ENCODE measurements at places on chromosomes 5 and 9.

DNA sequence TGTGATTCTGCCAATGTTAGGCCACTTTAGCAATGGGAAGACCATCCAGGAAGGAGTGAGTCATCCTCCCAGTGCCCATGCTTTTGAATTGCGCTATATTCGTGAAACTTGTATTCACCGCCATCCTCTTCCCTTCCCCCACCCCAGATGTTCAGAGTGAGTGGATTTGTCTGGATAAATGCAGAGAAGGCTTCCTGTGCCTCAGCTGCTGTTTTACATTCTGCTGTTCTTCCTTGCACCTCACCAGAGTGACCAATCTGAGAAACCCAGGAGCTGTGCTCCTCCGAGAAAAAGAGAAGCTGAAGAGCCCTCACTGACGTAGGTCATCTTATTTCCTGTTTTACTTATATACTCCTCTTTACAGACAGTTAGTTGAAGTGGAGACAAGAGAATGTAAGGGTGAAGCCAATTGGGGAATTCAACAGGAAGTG, 24.6 kb upstream of the SVEP1 start:
- DNase-seq = peak; percentile 34

DNA sequence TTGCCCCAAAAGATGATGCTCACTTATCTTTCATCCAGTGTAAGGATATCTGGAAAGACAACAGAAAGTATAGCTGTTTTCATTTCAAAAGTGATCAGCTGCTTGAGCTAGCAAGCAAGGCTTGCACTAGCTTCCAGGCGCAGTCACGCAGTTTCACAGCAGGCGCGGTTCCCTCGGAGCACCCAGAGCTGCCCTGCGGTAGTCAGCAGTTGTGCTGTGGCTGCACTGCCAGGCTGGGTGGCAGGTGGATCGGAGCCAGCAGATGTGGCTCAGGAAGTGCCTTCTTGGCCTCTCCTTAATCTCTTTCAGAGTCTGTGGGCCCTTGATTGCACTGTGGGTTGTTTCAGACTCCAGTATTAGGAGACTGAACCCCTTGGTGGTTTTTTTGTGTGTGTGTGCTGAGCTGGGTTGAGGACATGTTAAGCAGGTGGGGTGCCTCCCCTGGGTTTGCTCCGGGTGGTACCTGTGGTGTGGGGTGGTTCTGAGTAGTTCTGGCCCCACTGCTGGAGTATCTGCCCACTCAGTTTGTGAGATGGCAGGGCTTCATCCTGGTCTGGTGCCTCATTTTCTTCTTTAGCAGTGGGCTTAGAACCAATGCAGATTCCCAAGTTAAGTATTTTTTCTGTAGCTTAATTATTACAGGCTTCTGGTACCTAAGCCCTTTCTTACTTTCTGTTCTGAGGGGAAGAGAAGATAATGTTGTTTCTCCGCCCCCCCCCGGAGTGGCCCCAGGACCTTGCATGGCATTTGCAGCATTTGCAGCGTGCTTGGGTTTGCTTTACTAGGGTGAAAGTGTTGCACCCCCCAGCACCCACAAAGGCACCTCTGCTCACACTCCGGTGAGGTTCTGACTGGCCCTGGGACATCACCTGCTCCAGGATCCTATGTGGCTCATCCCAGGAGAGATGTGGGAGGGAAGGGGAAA, 16.4 kb downstream of the TENT4A start:
- no peak for DNase-seq

- no peak for DNase-seq
These were observed 1.3 kb downstream of the DNAI1 start for GRCh38 chr9:34459941-34460340.

- no peak for DNase-seq
These were observed 66.5 kb upstream of the RXRA start for GRCh38 chr9:134259708-134260107.

DNA sequence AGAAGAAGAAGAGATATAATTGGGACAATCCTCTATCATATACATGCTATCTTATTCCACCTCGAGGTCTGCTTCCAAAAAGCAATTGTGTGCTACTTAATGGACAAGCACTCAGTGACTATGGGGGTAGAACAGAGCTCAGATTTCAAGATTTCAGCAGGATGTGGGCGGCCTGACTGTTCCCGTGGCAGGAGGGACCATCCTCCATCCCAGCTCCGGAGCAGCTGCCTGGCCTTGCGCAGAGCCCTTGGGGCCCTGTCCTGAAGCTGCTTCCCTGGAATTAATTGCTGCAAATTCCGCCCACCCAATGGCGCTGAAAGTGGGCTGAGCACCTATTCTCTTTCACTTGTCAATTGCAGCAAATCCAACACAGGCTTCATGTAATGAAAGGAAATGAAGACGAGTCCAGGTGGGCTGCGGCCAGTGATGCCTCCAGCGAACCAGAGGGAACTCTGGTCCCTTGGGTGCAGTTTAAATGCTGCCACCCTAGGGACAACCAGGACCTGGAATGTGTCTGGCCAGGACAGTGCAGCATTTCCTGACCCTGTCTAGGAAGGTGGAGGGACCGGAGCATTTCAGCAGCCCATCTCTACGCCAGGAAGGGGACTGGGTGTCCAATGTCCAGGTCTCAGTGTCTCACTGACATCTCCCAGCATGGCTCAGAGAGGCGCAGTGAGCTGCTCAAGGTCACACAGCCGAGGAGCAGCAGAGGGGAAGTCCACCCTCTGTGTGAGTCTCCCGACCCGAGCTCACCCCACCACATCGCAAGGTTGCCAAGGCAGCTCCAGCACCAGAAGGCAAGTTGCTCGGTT, 50.5 kb upstream of the FCN1 start:
- DNase-seq = no peak

DNA sequence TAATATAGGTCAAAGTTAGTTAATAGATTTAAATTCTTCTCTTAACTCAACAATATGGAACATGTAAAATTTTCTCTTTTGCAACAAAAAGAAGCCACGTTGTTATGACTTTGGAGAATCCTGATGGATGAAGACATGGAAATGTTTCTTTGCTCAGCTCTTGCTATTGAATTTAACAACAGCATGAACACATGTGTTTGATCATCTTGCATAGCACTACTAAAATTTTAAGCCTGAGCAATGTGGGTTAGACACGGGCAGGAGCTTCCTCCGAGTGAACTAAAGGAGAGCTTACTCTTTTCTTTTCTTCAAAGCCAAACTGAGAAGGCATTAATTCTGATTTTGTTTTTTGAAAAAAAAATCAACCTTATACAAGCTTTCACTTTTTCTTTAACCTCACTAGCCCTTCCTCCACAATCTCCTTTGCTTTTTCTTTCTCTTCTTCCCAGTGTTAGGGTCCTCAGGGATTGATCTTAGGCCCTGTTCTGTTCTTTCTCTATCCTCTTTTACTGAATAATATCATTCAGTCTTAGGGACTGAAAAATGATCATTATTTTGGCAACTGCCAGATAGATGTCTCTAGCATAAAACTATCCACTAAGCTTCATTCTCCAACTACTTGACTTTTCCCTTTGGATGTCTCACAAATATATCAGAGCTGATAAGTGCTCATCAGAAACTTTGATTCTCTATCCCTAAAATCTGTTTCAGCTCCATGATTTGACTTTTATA, 36.9 kb downstream of the ADAMTS19 start:
- DNase-seq = no peak

DNA sequence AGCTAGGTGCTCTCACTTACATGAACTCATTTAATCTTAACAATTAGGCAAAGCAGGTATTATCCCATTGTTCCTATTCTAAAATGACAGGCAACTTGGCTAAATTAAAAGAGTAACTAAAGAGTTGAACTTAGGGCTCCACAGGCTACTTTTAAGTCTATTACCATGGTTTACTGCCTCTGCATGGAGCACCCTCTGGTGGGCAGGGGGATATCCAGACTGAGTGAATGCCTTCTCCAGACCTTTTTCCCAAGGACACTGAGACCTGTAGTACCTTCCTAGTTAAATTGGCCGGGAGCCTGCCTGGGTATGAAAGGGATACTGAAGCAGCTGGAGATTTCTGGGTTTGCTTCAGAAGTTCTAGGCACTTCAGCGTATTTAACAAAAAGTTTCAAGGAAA, 238.1 kb downstream of the ELAVL2 start:
- no peak for DNase-seq

- DNase-seq = no peak
These were observed 11.8 kb downstream of the TBC1D13 start for GRCh38 chr9:128798896-128799295.

- DNase-seq = no peak
These were observed 14.4 kb upstream of the TGFBR1 start for GRCh38 chr9:99090336-99091130.

GRCh38 chr5:56412601-56413379, 179.7 kb upstream of the ANKRD55 start:
- DNase-seq = no peak

GRCh38 chr5:117859176-117859575, 1129.2 kb downstream of the DTWD2 start:
- DNase-seq = no peak

DNA sequence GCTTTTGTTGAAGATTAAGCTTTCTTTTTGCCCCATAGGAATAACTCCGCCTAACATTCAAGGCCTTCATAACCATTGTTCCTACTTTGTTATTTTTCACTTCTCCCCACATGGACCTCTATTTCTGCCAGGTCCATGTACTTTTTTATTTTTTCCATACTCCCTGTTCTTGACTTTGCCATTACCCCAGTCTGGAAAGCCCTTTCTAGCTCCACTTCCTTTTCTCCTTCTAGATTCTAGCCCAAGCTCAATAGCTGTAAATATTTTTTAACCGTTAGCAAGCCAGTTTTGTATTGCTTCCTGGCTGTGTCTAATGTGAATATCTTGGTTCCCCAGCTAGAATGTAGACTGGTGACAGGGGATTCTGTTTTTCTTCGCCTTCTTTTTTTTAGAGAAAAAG, 26.1 kb downstream of the NCBP1 start:
- DNase-seq = no peak

DNA sequence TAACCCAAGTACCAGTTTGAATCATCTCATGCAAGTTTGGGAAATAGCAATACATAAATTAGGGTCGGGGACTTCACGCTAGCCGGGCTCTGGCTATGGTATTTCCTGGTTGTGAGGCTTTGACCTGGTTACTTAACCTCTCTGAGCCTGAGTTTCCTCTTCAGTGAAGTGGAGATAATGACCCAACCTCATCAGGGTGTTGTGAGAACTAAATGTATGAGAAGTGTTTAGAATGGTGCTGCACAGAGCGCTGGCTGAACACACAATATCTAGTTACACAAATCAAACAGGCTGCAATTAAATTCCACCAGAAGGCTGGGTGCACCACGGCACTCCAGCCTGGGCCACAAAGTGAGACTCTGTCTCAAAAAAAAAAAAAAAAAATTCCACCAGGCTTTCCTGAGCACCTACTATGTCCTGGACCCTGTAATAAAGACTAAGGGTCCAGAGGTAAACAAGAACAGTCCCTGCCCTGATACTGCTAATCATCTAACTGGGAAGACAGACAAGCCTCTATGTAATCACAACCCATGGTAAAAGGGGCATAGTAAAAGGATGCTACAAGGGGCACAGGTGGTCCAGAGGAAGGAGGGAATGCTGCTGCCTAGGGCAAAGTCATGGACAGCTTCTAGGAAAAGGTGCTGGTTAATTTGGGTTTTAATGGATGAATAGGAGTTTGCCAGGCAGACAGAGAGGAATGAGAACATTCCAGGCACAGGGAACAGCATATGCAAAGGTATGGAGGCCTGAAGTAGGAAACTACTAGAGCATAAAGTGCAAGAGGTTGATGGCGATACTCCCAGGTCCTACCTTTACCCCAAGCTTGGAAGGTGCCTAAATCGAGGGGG, 27.7 kb downstream of the DUSP1 start:
- DNase-seq = no peak

DNA sequence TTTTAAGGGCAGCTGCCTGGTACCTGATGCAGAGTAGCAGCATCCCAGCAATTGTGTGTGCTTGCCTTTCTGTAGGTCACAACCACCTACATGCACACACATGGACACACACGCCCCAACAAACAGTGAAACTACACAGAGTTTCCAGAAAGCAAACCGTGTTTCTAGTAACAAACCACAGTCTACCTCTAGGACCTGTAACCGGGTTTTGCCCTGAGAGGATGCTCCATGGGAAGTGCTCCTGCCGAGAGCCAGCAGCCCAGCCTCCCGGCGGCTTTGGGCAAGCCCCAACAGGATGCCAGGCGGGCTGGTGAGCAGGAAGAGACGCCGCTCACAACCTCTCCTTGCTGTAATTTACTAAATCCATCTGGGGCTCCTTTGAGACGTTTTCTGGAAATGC, 4.1 kb upstream of the TCF7 start:
- no peak for DNase-seq

- no peak for DNase-seq
These were observed 463.6 kb downstream of the SPOCK1 start for GRCh38 chr5:137035480-137035878.

DNA sequence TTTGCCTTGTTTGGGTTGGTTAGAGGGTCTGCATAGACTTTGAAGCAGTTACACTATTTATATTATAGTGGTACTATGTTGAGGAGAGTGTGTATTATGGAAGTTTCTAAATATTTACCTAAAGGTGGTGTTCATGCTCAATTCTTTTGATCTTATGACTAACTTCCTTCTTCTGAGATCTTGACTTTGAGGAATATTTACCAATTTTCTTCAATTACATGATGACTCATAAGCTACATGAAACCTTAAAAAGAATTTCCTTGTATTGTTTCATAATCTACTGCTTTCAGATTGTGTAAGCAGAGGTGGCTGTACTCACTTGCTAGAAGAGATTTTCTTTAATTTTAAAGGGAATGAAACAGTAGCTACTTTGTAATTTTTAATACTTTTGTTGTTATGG, 276.1 kb downstream of the TAF11L14 start:
- peak; percentile 63 for DNase-seq

- no peak for DNase-seq
These were observed 22.7 kb downstream of the WHRN start for GRCh38 chr9:114482593-114482992.

- DNase-seq = no peak
These were observed 100.7 kb downstream of the YTHDC2 start for GRCh38 chr5:113614191-113614590.

All from HL-60 (cell line).